ENCODE measurements at places on chromosomes 5 and 9. TPM values are rescaled to one million over a fixed set of nuclear protein-coding genes. Genes with fewer than 3 reads are reported as not detected.

ZER1 gene
- total RNA-seq = 25.0 TPM

PCA3 gene
- total RNA-seq = 0.05 TPM

NDST1 gene
- 86.0 TPM for total RNA-seq

DMRTA1 gene
- total RNA-seq = 5.5 TPM

OTULINL gene
- 0.94 TPM for total RNA-seq

PRELID2 gene
- total RNA-seq = 43.1 TPM

KIF24 gene
- total RNA-seq = 1.9 TPM

KIF20A gene
- total RNA-seq = 17.9 TPM

HTR1A gene
- 0.35 TPM for total RNA-seq

PCSK1 gene
- not detected for total RNA-seq

LRRC70 gene
- total RNA-seq = 1.7 TPM

DNA sequence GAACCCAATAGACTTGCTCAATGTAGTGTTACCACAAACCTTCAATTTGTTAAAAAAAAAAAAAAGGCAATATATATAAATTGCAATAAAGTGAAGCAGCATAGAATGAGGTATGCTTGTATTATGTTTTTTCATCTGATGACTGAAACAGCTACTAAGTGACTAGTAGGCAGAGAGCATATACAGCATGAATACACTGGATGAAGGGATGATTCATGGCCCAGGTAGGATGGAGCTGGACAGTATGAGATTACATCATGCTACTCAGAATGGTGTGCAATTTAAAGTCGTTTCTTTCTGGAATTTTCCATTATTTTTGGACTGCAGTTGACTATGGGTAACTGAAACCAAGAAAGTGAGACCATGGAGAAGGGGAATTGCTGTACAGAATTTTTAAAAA lies 161.2 kb downstream of the GNA14 start:
- peak; percentile 29 for DNase-seq

- peak; percentile 84 for DNase-seq
These were observed 125.0 kb downstream of the TRIO start for GRCh38 chr5:14267991-14268708.

GRCh38 chr5:136985785-136986475 lies 513.2 kb downstream of the SPOCK1 start:
- no peak for DNase-seq

DNA sequence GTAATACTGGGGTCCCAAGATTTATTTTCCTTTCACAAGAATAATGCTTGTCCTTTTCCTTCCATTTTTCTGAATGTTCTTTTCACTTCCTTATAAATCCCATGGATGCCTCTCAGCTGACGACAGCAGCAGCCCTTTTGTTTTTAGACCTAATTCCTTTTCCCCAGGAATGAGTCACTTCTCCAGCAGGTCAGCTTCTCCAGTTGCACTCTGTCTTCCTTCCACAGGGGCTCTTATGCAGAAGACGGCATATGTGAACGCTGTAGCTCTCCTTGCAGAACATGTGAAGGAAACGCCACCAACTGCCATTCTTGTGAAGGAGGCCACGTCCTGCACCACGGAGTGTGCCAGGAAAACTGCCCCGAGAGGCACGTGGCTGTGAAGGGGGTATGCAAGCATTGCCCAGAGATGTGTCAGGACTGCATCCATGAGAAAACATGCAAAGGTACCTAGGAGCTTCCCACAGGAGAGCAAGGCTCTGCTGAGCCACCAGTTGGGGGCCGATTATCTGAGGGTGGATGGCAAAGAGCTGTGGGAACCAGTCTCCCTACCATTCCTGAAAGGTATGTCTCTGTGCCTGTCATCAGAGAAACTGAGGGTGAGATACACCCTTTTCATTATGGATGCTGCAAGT lies 72.9 kb downstream of the RFK start:
- peak; percentile 77 for DNase-seq

GRCh38 chr9:125462861-125463291 lies 201.2 kb downstream of the GAPVD1 start:
- DNase-seq = no peak

DNA sequence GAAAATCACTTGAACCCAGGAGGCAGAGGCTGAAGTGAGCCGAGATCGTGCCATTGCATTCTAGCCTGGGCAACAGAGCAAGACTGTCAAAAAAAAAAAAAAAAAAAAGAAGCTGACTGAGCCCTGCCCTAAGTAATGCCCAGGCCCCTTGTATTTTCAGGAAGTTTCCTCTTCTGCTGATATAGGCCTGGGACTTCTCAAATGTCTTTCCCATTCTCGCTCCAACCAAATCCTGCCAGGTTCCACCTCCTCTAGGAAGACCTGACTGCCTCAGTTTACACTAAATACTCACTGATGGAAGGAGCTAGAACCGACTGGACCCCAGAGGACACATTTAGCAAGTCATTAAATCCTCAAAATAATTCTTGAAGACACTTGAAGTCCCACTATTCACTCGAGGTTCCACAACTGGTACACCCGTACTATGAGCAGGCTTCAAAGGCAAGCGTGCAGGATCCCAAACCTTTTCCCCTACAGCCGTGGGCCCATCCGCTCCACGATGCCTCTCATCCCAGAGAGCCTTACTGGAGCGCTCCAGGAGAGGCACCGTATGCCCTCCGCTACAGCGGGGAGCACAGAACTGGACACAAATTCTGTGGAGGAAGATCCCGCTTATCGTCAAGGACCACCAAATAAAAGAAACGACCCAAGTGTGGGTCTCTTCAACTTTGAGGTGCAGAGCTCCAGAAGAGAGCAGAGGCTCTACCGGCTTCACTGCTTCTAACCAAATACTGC lies 676 bp downstream of the NOL6 start:
- DNase-seq = no peak

DNA sequence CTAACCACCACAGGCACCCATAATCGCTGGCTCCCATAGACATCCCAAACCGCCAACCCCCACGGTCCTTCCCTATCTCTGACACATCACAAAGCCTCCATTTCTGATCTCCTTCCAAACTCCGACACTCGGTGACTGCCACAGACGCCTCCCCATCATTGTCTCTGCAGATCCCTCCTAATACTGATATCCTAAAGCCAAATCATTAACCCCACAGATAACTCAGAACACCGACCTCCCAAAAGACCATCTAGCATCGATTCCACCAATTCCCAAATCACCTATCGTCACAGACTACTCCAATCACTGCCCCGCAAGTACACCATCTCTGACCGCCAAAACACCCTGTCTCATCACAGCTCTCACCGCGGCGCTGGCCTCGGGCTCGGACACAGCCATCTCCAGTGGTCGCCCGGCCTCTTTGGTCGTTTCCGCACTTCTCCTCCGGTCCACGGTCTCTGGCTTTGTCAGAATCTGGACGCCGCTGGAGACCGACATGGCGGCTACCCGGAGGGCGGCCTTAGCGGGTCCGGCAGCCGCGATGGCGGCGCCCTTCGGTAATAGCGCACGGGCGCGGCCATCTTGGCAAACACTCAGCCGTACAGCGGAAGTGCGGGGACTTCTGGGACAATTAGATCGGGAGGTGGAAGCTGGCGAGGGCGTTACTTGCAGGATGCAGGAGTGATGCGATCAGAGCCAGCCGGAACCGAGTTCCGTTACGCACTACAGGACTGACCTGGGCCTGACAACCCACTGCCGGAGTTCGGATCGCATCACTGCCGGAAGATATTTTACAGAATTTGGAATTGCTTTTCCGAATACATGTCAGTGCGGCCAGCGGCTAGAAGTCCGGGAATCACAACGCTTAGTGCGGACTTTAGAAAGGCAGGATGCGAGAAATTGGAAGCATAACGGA lies at the start of gene ZFP37:
Gene ZFP37, minus strand, starts transcription at position 534 of the 916 bp plus-strand sequence. Its CDS starts 36 bp downstream, at position 498.
- DNase-seq = peak; percentile 93

DNA sequence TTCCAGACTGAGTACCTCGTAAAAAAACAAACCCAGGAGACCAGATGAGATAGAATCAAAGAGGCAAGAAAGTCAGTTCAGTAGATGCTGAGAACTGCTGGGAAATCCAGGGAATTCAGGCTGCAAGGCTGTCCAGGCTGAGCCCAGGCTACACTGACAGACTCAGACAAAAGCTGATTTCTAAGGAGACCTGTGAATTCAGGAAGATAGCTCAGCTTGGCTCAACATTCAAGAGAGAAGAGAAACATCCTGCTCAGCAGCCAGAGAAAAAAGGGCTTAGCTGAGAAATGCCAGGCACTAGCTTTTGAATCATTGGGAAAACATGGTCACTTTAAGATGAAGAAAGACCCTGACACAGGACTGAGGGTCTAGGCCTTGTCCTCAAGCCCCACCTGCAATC lies 118.2 kb upstream of the SLC44A1 start:
- DNase-seq = no peak

DNA sequence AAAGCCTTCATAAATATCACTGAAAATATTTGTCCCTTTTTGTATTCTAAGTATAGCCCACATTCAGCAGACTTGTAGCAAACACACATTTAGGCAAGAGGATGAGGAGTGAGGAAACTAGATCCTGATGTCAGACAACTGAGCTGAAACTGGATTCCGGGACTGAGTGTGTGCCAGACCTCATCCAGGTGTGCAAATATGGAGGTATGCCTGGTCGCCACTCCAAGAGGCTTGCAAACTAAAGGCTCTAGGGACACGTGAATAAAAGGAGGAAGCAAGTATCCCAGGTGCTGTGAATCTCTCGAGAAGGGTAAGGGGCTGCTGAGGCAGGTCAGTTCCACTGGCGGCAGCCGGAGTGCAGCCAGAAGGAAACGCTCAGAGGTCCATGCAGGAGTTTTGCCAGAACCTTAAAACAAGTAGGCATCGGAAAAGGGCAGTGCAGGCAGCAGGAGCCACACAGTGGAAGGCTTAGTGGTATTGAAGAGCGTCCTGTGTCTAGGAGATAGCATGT lies 77.4 kb upstream of the ALDH1B1 start:
- no peak for DNase-seq

GRCh38 chr9:8232726-8233125 lies 433.1 kb upstream of the DMAC1 start:
- no peak for DNase-seq

DNA sequence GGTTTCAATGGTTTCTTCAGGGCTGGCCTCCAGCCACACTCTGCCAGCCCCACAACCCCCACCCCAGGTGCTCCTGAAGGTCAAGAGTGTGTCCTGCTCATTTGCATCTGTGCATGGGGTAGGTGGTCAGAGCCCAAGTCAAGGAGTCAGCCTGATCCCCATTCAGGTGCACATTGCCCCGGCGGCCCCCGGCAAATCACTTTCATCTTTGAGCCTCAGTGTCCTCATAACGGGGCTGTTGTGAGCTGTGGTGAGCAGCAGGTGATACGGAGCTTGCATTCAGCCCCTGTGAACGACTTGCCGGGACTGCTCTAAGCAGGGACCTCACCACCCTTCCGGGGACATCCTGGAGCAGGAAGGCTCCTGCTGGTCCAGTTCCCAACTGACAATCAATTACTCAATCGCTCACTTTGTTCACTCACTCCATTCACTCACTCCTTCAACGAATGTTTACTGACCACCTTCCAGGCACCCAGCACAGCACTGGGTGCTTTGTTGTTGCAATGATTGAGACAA lies 93.2 kb upstream of the CPEB4 start:
- DNase-seq = no peak

DNA sequence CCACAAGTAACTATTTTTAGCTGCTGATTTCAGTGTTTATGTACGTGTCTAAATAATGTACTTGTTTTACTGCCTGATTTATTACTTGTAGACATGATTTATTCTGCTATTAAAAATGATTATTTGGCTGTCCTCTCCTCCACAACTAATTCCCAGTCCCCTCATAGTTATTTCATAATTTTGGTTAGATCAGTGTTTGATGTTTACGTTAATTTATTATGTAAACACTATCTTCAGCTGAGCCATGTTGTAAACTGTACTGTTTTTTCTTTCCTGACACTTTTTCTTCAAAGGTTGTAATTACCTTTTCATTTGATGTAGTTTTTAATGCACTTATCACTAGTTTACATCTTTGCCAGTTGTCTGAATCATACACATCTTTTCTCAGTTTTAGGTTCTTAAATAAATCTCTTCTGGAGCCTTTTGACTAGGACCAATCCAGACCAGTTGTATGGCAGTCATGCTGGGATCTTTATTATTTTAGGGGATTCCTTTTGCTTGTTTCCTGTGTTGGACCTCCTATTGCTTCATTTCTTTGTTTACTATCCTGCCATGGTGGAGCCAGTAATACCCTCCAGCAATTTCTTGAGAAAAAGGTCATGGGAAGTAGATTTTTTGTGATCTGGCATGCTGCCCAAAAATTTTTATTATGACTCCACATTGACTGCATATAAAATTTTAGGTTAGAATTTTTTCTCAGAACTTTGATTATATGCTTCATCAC lies 16.1 kb downstream of the AP3S1 start:
- DNase-seq = peak; percentile 62

- no peak for DNase-seq
These were observed 24.7 kb downstream of the LHX6 start for GRCh38 chr9:122204055-122204454.

DNA sequence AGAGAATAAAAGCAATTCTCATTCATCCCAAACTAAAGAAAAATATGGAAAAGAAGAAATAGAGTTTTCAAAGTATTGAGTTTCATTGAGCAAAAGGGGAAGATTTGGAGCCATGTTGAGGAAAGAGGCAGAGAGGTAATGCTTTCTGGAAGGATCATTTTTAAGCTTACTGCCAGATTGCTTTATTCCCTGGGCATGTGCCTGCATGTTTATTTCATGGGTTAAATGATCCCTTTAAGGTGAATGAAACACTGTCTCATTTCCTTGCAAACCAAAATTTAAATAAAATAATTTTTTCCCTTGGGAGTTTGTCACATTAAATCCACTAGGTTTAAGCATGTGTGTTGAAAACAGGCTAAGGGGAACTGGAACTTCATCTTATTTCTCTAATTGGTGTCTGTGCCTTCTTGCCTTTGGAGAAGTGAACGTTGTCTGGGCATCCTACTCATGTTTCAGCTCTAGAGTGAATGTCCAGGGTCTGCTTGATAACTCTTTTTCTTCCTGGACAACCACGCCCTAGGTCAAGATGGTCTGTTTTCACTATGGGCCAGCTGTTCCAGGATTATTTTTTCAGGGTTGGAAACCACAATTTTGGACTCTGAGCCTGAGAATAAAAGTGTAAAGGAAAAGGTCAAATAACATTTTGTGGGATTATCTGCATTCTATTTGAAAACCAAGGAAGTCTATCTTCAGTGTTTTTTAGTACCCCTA lies 114.1 kb upstream of the ELL2 start:
- no peak for DNase-seq

DNA sequence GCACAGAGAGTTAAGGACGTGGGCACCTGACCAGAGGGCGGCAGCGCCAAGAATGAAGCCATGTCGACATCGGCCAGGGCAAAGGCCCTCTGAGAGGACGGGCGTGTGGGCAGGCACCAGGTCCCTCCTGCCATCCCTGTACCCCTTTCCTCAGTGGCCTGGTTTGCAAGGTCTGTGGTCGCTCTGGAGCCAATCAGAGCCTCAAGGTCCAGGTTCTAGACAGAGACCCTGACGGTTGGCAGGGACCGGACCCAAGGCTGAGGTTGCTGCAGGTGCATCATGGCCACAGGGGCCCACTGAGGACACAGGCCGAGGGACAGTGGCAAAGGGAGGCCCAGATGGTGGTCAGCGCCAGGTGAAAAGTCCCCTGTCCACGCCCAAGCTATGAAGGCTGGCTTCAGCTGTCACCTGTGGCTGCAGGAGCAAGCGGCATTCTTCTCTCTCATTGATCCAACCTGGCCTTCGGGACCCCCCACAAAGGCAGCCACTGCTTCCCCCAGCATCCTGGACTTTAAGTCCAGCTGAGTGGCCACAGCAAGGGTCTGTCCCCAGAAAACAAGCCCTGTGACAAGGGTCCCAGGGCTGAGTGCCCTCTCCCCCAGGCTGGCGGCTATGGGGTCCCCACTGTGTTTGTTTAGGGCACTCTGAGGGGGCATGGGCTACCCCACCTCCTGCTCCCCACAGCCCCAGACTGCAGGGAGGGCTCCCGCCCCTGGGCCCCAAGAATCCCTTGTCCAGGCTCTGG lies 48.9 kb downstream of the VAV2 start:
- no peak for DNase-seq
